Eye (tissue), 1 donor: ENCODE measurements at places on chromosomes 11 and 22.
A peak's percentile ranks its signal among the peaks of the same experiment; 100 is the strongest.

DNA sequence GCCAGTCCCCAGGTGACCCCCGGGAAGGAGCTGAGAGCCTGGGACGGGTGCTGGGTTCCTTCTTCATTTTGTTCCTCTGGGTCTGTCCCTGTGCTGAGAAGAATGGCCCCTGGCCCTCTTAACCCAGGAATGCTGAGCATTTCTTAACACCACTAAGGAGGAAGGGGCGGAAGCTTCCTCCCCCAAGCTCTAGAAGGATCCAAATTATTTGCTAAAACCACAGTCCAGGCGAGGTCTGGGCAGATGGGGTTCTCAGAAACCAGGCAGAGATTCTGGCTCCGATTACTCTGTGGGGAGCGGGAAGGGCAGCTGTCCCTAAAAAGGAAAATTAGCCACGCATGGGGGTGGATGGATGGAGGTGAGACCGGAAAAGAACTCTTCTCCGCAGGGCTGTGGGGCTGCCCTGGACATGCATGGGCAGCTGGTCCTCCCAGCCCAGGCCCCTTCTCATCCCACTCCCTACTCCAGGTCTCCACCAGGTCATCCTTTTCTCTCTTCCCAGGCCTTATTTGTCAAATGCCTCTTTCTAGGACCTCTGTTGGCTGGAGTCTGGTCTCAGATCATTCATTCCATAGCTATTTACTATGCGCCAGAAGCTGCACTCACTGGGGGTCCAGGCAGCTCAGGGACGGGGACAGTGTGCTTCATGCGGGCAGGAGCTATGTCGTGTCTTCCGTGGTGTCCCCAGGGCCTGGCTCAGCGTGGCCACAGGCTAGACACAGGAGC is 45.0 kb upstream of the MYH9 start:
- DNase-seq: no peak

GRCh38 chr11:75347781-75348566 is 3.5 kb downstream of the ARRB1 start:
- DNase-seq: peak; percentile 47

GRCh38 chr11:1204381-1205101 is 18.3 kb upstream of the MUC5B start:
- DNase-seq: no peak

GRCh38 chr11:27319072-27319471 is 43.9 kb downstream of the CCDC34 start:
- DNase-seq: no peak

GRCh38 chr11:83982825-83983224 is 696.7 kb upstream of the CCDC90B start:
- DNase-seq: no peak
